Esophagus mucosa (tissue), 1 donor: ENCODE measurements at places on chromosomes 7 and 10.

GRCh38 chr7:134722786-134723322 lies 56.6 kb upstream of the CALD1 start:
- no peak for ATAC-seq

DNA sequence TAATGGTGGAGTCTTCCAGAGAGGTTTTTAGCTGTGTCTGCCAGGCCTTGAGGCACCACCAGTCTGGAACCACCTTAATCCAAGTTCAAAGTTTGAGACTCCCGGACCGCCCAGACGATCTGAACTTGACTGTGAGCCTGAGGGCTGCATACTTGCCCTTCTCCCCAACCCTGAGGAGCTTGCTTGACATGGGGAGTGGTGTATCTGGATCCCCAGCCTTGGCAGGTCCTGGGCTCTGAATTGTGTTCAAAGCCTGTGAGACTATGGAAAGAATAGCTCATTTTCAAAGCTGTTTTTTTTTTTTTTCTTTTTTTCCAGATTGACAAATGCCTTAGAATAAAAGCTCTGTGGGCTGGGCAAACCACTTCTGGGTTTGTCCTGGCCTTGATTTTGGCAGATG lies 22.3 kb upstream of the CAMK1D start:
- ATAC-seq, result peak; percentile 79

DNA sequence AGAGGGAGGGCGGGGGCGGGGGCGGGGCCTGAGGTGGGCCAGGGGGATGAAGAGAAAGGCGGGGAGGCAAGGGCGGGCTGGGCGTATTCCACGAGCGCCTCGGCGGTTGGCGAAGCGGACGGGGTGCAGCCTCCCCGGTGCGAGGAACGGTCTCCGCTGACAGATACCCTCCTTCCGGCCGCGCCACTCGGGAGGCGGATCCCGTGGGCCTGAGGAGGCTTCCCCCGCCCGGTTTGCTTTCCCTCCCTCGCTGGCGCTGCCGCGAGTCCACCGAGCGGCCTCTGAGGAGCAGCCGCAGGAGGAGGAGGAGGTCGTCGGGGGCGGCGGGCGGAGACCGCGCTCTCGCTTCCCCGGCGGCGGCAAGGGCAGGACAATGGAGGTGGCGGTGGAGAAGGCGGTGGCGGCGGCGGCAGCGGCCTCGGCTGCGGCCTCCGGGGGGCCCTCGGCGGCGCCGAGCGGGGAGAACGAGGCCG lies at the start of gene TRIM24:
Gene TRIM24 (plus strand): TSS at position 84 of the 473 bp plus-strand sequence. CDS start 290 bp downstream, at position 374.
- no peak for ATAC-seq

GRCh38 chr10:127318396-127318795 lies 122.0 kb upstream of the INSYN2A start:
- ATAC-seq, result no peak

DNA sequence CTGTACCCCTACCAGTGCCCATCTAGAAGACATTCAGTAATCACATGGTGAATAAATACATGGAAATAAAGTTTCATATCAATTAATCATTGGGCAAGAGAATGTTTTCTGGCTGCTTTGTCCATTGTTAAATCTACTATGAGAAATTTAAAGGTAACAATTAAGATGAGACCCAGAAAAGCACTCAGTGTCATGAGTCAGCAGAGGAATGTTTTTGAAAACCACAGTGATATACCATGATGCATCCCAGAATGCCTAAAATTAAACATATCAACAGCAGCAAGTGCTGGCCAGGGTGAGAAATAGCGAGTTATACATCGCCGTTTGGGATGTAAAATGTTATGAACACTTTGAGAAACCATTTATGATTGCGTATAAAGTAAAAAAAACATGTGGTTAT lies 825.3 kb upstream of the C7orf33 start:
- no peak for ATAC-seq

- peak; percentile 35 for ATAC-seq
These were observed 123.4 kb upstream of the NEBL start for GRCh38 chr10:21020545-21020944.

GRCh38 chr7:27802999-27803398 lies 63.0 kb downstream of the TAX1BP1 start:
- ATAC-seq, result no peak

- ATAC-seq, result no peak
These were observed 153.0 kb downstream of the PLCE1 start for GRCh38 chr10:94146746-94147145.

GRCh38 chr10:16491933-16492332 lies 29.7 kb downstream of the C1QL3 start:
- no peak for ATAC-seq

DNA sequence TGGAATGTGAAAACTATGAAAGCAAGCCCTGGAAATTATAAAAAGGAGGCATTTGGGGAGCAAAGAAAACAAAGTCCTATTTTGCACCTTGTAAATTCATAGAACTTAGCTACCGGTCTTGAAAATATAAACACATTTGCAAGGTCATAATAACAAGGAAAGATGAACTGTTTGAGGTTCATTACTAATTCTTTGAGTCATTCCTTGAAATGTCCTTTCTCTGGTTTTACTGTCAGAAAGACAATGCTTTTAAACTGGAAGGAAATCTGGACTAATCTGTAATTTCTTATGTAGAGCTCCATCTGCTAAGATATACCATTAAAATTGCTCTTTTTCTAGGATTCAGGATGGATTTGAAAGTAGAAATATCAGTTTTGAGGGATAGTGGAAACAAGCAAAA lies 1.4 kb downstream of the ERLIN1 start:
- no peak for ATAC-seq

DNA sequence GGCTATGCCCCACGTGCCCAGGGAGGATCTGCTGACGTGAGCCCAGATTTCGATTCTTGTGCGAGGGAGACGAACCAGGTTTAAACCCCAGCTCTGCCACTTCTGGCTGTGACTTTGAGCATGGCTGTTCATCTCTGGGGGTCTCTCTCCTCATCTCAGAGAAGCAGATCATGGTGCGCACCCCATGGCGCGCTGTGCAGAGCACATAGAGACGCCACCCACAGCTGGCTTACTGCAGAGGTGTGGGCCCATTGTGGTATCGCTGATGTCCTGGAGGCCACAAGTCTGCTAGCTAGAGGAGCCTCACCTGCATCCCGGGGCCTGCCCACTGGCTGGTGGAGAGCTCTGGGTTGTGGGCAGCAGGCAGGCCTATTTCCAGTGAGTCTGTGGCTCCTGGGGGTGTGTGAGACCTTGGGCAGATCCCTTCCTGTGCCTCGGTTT lies 140.5 kb downstream of the LHPP start:
- ATAC-seq, result no peak

DNA sequence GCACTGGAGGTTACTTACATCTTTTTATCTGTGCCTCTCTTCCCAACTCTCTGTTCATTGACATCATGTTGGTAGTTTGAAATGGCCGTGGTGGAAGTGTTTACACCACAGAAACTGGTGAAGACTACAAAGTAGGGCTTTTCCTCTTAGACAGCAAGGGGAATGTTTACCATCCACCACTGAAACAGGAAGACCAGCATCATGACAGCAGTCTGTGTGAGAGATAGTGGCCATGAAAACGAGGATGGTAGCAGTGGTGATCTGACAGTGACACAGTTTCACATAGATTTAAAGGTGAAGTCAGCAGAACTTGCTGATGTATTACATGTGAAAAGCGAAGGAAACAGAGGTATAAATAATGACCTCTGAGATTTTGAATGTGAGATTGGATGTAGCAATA lies 115.7 kb downstream of the CCDC71L start:
- ATAC-seq, result no peak

- no peak for ATAC-seq
These were observed 34.8 kb upstream of the MKI67 start for GRCh38 chr10:128161031-128161430.

DNA sequence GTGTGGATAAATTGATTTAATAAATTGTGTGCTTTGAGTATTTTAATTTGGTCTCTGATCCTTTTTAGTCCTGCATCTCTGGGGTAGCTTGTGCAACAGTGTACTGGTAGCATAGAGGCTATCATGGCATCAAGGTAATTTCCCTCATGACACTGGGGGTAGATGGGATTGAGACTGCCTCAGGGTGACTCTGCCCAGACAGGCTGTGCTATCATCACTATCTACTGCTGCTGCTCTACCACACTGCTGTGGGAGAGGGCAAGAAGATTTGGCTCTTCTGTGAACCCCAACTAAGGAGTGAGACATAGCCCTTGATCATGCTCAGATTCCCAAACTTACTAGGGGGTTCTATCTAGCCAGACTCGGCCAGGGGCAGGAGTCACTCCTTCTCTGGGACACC lies 43.6 kb upstream of the JAZF1 start:
- no peak for ATAC-seq

DNA sequence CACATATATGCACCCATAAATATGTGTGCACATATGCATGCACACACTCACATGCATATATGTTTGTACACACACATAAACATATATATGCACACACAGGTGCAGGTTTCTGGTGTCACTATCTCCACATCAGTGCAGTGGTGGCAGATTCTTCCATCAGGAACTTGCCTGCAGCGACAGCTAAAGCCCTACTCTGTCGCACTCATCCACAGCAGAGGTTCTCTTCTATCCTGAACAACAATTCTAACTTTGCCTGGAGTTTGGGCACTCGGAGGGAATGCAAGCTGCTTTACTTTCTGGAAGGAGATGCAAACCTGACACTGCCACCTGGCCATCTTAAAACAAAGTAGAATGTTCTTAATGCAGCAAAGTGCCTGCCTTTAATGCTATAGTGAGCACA lies 745.8 kb downstream of the GRID1 start:
- ATAC-seq, result no peak

DNA sequence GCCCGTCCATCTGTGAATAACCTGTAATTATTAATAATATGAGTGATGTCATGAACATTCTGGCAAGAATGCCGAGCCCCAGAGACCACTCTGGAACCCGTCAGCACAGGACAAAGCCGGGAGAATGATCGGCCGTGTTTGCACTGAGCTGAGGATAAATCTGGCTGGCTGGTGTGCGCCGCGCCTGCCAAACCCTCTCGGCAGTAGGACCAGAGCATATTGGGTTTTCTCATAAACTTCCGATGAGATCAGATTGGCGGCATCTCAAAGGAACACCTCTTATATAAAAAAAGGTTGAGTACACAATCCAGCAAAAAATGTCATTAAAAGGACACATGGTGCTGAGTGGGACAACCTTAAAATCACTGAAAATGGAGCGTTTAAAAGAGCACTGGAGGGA lies 296.0 kb upstream of the MKI67 start:
- ATAC-seq, result no peak

- ATAC-seq, result no peak
These were observed 54.7 kb upstream of the CCAR1 start for GRCh38 chr10:68666280-68666760.

- ATAC-seq, result no peak
These were observed 9.5 kb downstream of the SEPHS1 start for GRCh38 chr10:13338390-13339110.

- ATAC-seq, result no peak
These were observed 135.7 kb downstream of the LCOR start for GRCh38 chr10:96967847-96968246.

DNA sequence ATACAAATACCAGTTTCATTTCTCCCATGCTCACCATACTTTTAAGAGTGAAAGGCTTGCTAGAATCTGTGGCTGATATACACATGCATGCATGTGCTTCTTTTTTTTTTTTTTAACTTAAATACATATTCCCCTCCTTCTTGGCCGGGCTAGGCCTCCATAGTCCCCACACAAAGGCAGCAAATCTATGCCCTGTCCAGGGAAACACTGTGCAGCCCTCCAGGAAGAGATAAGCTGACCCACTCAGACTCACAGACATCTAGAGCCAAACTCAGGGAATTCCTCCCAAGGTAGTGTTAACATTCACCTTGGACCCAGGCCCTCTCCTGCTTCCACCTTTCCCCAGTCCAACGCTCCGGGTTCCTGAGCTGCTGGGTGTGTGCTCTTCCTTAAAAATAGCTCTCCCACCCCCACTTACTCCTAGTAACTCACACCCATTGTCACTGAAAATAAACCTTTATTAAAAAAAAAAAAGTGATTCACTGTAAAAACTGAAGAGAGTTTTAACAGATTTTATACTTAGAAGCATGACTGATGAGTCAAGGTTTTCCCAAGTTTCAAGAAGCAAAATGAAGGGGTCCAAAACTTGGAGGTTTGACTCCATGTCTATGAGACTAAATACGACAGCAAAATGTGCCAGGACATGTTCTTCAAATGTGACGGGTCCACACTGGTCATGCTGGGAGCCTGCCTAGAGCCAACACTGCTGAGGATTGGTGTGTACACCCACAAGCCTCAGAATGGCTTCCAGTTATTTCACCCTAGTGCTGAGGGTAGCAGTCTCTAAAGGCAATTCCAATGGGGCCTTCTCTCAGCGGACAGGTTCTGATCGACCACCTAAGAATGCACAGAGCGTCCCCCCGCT lies 159.5 kb downstream of the GLI3 start:
- peak; percentile 47 for ATAC-seq

DNA sequence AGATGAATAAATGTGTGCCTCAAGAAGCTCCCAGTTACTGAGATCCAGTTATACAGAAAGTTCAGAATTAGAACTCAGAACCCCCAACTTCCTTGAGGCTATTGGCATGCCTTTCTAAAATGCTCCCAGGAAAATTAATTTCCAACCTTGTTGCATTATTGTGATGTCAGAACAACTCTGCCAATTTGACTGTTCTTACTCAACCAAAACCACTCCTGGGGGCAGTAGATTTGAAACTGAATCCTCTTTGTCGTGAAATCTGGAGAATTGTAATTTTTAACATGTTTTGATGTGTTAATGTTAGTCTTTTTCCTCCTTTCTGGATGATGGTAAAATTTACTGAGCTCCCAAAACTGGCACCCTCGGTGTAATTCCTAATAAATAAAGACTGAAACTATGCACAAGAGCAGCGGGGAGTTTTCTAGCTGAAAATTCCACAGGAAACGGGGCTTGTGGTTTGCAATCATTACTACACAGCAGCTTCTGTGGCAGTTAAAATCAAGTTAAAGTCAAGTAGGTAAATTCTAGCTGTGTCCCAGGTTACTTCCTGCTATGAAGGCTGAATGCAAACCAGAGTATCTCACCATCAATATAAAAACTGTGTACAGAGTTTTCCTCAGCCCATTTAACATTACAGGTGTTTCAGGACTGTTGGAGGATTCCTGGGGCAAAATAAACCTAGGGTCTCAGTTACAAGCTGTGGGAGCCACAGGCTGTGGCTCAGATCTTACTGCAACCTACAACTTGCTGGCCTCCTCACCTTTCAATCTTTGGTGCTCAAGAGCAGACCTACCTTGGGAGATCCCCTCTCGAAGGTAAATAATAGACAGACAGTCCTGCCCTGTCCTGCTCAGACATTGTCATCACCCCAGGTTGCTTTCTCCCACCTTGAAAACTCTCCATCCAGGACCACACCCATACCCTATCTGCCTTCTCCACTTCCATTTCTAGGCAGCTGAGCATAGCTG lies 156.3 kb upstream of the KMT2E start:
- no peak for ATAC-seq

DNA sequence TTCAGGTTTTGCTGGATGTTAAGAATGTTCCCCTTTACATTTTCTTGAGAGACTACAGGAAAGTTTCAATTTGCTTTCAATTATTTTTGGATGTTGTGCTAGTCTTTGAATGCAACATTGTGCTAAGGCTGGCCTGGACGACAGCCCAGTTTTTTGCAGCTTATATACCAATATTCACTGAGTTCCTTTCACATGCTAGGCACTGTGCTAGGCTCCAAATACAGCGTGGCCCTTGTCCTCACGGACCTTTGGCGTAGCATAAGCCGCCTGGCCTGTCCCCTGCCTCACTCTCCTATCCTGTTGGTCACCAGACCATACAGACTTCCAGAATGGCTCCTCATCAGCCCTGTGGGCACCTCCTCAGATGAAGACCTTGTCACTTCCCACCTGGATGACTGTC lies 19.5 kb upstream of the HSPA12A start:
- peak; percentile 13 for ATAC-seq
